ENCODE measurements at places on chromosomes 7 and 10. TPM values are rescaled to one million over a fixed set of nuclear protein-coding genes. Genes with fewer than 3 reads are reported as not detected.

- DNase-seq, result no peak
Observed at GRCh38 chr7:157929671-157930070, 592.9 kb downstream of the DNAJB6 start.

DNA sequence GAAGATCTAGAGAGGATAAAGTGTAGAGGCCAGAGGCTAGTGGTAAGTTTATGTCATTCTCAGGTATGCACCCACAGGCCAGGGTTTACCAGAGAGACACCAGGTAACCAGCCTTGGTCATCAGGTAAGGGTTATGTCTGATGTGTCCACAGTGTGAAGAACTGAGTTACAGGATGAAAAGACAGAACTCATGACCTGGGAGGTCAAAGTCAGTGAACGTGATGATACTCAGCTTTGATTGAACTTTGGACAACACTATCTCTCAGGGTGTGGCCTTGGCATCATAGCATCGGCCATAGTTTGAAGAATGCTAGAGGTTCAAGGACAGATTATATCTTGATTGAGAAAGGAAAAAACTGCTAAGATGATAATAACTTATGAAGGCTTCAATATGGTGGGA is 37.5 kb downstream of the MGAM start:
- no peak for DNase-seq

KIF20B gene
- 19.6 TPM for total RNA-seq

- DNase-seq, result no peak
Observed at GRCh38 chr7:85102813-85103350, 84.0 kb downstream of the SEMA3D start.

Data from H4 (cell line).